Globus pallidus (tissue), 1 donor: ENCODE measurements at places on chromosomes 11 and 22.
A peak's percentile ranks its signal among the peaks of the same experiment; 100 is the strongest.

DNA sequence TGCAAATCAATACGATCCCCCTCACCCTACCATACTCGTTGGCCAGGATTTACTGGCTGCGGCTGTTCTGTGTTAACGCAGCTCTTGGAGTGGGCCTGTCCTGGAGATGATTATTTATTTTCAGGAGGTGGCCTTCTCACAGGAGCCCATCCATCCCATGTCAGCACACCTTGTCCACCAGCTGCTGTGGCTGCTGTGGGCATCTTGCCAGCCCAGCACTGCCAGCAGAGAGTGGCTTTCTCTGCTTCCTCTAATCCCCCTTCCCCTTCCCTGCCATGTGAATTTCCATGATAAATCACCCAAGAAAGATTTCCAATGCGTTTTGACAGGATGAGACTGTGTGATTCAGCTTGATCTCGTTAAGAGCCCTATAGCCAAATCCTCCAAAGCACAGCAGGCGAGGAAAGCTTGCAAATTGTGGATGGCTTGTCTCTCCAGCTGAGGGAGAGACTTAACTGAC, 309.1 kb upstream of the C11orf87 start:
- no peak for DNase-seq

GRCh38 chr11:64253481-64253880, 2.2 kb downstream of the PLCB3 start:
- no peak for DNase-seq

- DNase-seq: no peak
Observed at GRCh38 chr11:47603295-47603694, 9.1 kb upstream of the C1QTNF4 start.

DNA sequence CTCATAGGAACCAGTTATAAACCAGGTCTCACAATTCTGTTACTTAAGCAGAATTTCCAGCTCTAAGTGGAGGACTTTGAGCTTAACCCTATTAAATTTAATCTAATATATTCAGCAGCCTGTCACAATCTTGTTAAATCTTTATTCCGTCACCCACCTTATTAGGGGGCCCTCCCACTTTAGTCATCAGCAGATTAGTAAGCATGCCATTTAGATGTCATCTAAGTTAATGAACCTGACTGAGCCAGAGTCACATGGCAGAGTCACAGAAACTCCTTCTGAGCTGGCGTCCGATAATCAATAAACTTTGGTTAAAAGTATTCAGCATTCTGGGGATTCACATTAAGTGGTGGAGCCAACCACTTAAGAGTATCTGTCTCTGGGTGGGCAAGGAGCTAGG, 35.1 kb downstream of the TTC12 start:
- no peak for DNase-seq

GRCh38 chr11:79482800-79483199, 42.0 kb upstream of the TENM4 start:
- peak; percentile 37 for DNase-seq

GRCh38 chr11:37317803-37318202, 719.8 kb upstream of the RAG2 start:
- DNase-seq: no peak

- DNase-seq: no peak
Observed at GRCh38 chr11:134258577-134258976, 5.2 kb downstream of the ACAD8 start.

DNA sequence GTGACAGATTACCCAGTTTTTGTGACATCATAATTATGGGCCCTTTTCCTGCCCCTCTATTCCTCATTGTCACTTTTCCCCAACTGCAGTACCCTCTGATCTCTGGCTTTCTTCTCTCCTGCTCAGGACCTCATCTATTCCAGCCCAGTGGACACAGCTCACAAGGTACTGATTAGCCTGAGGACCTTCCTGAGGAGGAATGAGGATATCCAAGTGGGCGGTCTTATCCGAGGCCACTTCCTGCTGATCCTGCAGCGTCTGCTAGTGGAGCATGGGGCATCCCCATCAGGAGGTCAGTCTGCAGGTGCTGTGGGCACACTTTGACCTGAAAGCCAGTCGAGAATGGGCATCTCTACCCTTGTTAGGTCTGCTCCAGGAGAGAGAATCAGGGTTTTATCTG, 24.5 kb upstream of the CCDC134 start:
- no peak for DNase-seq

- peak; percentile 93 for DNase-seq
Observed at GRCh38 chr11:44634401-44635281, 69.2 kb downstream of the CD82 start.

DNA sequence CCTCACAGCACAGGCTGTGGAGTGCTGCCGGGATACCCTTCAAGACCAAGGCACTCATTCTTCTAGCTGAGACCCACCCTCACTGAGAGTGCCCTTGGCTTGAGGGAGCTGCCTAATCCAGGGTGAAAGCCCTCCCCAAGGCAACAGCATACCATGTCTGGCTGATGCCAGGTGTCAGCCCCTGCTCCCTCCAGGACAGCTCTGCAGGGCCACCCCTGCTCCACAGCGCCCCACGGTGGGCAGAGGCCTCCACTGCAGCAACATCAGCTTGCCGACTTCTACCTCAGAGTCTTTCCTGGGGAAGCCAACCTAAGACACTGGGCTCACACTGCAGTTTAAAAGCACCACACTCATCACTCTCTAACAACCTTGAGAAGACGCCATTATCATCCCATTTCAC, 29.0 kb downstream of the TTLL1 start:
- DNase-seq: no peak

GRCh38 chr11:132448334-132448995, 1078.0 kb downstream of the NTM start:
- DNase-seq: no peak

DNA sequence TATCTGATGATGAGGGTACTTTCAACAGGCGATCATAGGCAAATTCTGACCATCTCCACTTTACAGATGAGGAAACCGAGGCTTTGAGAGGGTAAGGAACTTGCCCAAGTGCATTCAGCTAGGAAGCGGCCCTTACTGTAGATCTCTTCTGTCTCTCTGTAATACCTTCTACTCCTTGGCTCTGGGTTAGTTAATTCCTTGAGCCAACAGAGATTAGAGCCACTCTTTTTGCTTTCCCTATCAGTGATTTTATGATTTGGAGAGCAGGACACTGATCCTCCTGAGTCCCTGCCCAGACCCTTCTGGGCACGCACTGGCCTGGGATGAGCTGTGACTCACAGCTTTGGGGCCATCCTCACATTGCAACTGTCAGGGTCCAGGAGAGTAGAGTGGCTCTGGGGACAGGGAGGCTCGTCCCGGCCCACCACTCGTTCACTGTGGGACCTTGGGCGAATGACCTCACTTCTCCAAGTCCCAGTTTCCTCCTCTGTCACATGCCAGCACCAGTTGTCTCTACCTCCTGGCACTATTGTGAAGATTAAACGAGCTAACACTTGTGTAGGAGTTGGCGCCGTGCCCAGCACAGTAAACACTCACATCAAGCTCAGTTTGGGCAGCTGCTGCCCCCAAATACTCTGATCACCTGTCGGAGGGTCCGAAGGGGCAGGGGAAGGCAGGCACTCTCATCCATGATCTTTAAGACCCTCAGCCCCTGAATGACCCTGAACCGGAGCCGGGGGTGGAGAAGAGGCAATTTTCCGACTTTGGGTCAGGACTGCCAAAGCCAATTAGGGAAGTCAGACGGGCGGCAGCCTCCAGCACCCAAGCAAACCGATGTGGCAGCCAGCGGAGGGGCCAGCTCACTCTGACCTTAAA, 235.0 kb downstream of the MIAT start:
- no peak for DNase-seq

DNA sequence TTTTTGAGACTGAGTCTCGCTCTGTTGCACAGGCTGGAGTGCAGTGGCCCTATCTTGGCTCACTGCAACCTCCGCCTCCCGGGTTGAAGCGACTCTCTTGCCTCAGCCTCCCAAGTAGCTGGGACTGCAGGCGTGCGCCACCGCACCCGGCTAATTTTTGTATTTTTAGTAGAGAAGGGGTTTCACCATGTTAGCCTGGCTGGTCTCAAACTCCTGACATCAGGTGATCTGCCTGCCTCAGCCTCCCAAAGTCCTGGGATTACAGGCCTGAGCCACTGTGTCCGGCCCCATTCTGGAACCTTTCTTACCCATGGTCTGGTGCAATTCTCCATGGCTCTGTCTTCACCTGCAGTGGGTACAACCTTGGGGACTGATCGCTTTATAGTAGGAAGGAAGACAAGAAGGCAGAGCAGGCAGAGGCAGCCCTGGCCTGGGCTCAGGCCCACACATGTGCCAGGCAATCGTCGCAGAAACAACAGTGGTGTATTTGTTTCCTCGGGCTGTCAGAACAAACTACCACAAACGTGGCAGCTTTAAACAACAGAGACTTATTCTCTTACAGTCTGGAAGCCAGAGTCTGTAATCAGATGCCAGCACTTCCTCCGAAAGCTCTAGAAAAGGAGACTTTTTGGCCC, 4.0 kb upstream of the PTGDR2 start:
- DNase-seq: peak; percentile 84

DNA sequence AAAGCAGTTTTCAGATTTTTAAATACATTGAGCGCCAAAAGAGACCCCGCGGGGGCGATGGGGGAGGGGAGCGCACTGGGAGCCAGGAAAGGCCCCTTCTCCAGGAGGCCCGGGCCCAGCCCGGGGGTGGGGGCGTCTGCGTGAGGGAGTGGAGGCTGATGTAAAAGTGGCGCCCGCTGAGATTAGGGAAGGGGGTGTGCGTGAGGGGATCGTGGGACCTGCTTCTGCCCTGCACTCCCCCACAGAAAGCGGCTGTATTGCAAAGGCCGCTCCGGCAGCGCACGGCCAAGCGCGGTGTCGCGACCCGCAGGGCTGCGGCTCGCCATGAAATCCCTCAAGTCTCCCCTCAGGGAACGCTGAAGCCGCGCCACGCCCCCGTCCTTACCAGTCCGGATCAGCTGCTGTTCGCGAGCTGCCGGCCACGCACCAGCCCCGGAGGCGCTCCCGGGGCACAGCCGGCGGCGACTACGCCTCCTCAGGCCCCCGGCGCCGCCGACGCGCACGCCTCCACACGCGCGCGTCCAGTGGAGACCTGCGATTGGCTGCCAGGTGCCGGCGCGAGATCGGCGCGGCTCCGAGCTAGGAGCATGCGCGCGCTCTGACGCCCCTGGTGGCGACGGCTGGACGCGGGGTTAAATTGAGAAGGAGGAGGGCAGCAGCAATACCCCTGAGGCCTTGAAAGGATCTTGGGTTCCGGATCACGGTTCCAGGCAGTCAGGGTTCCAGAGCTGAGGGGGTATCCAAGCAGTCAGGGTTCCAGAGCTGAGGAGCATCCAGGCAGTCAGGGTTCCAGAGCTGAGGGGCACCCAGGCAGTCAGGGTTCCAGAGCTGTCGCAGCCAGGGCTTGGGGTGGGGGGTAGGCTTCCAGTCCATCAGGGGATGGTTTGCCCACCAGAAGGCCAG, at the start of gene ZNF280B:
Gene ZNF280B, minus strand, starts transcription at position 469 of the 903 bp plus-strand sequence. CDS start 19,344 bp downstream, outside the sequence.
- peak; percentile 57 for DNase-seq

GRCh38 chr11:62709247-62710000, 1.9 kb downstream of the GNG3 start:
- DNase-seq: peak; percentile 99

DNA sequence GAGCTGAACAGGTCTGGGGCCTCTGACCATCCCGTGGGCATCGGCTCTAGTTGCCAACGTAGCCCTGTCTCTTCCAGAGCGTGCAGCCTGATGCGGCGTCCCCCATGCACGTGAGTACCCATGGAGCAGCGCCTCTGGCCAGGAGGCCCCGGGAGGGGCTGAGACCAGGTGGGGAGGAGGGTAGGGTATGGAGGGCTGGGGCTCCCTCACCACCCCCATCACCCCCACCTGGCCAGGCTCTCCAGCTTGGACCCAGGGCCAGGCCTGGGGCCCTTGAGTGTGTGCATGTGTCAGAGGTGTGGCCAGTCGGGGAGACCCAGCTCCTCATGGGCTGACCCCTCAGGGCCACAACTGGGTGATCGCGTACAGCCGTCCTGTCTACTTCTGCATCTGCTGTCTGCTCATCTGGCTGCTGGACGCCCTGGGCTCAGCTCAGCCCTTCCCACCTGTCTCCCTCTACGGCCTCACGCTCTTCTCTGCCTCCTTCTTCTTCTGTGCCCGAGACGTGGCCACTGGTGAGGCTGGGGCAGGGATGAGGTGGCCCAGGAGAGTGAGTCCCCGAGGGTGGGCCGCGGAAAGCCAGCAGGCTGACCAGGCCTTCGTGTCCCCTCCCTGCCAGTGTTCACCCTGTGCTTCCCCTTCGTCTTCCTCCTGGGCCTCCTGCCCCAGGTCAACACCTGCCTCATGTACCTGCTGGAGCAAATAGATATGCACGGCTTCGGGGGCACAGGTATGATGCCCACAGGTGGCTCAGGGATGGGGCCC, 8.5 kb downstream of the PCNX3 start:
- DNase-seq: no peak

DNA sequence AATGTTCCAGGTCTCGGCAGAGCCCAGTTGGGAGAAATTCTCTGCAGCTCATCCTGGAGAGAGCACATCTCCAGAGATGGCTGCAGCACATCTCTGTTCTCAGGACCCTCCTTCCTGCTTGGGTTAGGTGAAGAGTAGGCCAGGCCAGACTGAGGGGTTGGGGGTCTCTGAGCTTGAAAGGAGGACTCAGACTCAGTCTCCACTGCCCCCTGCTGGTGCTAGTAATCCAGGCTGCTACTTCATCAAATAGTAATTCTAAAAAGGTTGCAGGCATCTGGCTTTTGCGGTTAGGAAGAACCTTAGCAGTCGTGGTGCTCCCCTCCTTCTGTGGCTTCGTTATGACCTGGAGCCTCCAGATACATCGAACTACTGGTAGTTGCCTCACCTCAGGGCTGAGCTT, 9.7 kb downstream of the TUB start:
- DNase-seq: no peak

DNA sequence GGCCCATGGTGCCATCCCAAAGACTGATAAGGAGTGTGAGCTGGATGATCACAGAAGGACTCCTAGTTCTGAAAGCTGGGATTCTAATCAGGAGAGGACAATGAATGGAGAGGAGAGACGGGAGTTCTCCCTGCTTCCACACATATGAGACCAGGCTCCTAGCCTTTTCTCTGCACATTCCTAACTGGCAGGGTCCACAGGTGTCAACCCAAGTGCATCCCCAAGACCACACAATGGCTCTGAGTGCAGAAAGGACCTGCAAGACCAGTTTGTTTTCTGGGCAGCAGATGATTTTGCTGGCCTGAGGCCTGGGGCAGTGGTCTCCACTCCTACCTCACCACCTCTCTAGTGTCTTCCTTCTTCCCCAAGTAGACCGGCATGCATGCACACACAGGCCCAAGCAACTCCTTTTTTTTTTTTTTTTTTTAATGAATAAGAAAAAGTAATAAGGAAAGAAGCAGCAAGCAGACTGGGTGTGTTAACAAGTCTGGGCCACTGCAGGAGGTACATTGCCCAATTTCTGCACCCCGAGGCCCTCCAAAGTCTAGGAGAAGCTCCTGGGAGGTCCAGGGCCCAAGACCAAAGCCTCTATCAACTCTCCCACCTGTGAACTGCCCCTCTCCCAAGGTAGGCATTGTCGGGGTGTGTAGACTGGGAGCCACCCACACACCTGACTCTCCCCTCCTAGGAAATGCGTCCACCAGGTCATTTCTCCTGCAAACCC, 1.2 kb upstream of the TSKU start:
- no peak for DNase-seq

GRCh38 chr11:11422411-11423128, 69.5 kb upstream of the CSNK2A3 start:
- DNase-seq: no peak
